ENCODE measurements at places on chromosomes 2 and 18. TPM values are rescaled to one million over a fixed set of nuclear protein-coding genes. Genes with fewer than 3 reads are reported as not detected.

GRCh38 chr2:202270487-202270886 is 4.9 kb downstream of the NOP58 start:
- no peak for DNase-seq

GRCh38 chr2:126863336-126864015 is 35.2 kb upstream of the TEX51 start:
- DNase-seq, result no peak

DNA sequence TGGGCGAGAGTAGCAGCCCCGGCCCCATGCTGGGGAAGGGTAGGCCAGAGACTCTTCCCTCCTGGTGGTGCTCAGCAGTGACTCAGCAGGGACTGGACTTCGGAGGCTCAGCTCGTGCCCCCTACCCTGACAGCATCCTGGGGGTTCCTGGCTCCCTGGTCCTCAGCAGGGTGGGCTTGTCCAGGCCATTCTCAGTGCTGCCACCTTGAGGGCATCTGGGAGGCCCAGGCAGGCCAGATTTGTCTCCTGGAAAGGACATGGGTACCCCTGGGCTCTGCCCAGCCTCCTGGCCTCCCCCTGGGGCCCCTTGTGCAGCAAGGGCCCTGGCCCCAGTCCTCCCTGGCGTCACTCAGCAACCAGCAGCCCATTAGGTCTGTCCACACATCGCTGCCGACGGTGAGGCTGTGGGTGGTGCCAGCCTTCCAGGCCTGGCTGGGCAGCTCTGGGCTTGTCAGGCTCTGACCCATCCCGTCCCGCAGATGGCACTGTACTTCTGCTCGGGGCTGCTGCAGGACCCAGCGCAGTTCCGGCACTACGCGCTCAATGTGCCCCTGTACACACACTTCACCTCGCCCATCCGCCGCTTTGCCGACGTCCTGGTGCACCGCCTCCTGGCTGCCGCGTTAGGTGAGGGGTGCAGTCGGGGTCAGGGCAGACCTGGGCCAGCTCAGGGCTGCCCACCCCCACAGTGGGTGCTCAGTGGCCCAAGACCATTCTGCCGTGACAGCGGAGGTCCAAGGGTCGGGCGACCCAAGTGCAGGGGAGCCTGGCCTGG is 45.0 kb upstream of the ALPP start:
- peak; percentile 17 for DNase-seq

GRCh38 chr2:122815120-122815519 is 1059.7 kb downstream of the TSN start:
- no peak for DNase-seq

DNA sequence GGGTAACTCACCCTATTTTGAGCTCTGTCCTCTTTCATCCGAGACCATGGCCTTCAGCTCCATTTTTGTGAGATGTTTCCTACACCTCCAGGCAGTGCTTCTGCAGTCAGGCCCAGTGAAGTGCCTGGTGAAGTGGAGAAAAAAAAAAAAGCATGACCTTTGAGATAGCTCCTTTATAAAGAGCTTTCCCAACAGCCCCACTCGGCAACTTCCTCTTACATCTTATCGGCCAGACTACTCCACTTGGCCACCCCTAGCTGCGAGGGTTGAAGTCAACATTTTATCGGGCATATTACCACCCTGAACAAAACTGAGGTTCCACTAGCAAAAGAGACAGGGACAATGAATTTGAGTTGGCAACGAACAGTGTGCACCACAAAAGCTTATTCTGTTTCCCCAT is 124.8 kb upstream of the RNF152 start:
- DNase-seq, result no peak

DNA sequence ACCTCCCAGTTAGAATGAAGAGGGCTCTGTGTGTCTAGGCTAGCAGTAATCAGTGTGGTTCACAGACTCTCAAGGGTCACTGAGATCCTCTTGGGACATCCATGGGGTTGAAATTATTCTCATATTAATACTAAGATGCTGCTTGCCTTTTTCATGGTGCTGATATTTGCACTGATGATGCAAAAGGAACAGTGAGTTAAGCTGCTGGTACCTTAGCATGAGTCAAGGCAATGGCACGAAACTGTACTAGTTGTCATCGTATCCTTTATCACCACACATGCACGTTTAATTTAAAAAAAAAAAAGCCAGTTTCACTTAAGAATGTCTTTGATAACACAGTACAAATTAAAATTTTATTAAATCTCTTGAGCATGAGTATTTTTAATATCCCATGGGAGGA is 151.9 kb upstream of the TANK start:
- DNase-seq, result no peak

Gene CCDC74A
- total RNA-seq, result 2.2 TPM
